Astrocyte of the cerebellum (primary cell): ENCODE measurements at places on chromosomes 13 and 19.

- no peak for DNase-seq
Measured at GRCh38 chr13:74695021-74695800, 561.0 kb upstream of the KLF12 start.

DNA sequence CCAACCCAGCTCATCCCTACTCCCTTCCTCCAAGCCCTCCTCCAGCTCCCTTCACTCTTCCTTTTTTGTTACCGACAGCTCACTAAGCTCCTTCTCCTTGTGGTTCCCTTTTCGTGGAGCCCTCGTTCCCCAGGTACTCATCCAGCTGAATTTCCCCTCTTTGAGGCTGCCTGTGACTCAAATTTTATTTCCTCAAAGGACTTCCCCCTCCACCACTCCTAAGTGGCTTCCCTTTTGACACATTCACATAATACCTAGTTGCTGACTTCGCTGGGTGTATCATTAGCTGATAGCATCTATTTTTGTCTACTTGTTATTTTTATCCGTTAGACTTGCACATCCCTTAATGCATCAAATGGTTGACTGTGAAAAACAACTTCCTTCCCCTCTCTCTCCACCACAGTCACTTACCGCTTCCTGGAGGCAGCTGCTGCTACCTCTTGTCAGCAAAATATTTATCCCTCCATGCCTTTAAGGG is 14.5 kb downstream of the FFAR2 start:
- no peak for DNase-seq

GRCh38 chr19:1675633-1676350 is 23.4 kb upstream of the TCF3 start:
- DNase-seq, result no peak

DNA sequence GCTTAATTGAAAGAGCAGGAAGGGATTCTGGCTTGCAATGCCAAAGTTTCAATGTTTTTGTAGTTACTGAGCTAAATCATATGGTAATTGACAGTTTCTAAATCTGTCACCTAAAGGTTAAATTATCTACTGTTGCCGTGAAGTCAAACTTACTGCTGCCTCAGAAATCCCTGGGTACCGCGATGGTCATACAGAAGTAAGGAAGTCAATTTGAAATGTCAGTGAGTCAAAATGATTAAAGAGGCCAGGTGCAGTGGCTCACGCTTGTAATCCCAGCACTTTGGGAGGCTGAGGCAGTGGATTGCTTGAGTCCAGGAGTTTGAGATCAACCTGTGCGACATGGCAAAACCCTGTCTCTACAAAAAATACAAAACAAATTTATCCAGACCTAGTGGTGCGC is 48.8 kb upstream of the TPM4 start:
- DNase-seq, result no peak

- peak; percentile 97 for DNase-seq
Measured at GRCh38 chr19:57803594-57804325, 11.0 kb downstream of the ZNF552 start.

GRCh38 chr19:23541991-23542390 is 145.0 kb downstream of the ZNF675 start:
- DNase-seq, result no peak

DNA sequence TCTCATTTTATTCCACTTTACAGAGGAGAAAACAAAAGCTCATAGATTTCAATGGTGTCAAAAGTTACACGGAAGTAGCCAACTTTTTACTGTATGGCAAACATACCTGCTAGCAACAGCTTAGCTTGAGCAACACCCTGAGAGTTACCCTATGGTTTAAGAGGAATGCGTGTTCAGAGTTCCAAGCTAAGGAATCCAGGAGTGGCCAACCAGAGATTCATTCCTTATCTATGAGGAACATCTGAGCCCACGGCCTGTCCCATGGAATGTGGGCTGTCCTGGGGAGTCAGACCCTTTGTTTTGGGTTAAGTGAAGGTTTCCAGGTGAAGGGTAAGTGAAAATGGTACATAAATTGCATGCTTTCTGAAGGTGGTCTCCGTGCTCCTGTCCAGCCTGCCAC is 67.5 kb downstream of the STARD13 start:
- DNase-seq, result no peak

- DNase-seq, result no peak
Measured at GRCh38 chr13:34842466-34842865, 99.6 kb upstream of the NBEA start.

GRCh38 chr13:35225582-35225981 is 250.9 kb downstream of the MAB21L1 start:
- no peak for DNase-seq

DNA sequence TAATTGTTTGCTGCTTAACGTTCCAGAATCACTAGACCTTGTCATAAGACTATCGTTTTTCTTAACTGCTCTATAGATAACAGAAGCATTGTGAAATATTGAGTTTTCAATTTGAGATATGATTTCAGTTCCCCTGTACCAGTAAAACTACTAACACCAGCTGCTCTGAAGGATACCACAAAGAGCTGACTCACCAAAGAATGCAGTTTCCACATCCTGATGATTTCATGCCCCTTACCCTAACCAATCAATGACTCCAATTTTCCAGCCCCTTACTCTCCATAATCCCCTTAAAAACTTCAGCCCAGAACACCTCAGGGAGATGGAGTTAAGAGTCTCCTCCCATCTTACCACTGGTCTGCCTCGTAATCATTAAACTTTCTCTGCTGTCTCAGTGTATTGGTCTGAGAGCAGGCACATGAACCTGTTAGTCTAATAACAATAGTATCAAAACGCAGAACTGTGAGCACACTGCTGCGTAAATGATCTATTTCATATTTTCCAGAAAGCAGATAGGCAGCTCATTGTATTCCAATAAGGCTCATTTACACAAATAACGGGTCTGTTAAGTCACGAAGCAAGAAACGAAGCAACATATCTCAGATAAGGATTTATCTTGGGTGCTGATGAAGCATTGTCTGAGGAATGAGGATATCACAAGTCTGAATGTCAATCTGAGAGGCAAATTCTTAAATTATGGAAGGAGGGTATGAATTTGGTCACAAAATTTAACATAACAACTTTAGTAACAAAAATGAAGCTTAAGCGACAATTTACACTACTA is 14.1 kb upstream of the CCNA1 start:
- peak; percentile 46 for DNase-seq

DNA sequence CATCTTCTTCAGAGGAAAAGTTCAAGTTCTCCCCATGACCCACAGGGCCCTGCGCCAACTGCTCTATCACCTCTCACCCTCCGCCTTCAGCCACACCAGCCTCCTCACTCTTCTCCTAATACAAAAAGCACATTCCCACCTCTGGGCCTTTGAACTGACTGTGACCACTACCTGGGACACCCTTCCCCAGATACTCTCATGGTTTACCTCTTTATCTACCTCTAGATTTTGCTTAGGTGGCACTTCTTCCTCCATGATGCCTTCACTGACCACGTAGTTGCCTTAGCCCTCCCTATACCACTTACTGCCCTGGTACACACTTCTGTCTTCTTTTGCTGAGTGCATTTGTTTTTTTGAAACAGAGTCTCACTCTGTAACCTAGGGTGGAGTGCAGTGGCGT is 3.9 kb upstream of the SYCE2 start:
- no peak for DNase-seq

GRCh38 chr19:2495651-2496316 is 19.9 kb downstream of the GADD45B start:
- DNase-seq, result no peak

DNA sequence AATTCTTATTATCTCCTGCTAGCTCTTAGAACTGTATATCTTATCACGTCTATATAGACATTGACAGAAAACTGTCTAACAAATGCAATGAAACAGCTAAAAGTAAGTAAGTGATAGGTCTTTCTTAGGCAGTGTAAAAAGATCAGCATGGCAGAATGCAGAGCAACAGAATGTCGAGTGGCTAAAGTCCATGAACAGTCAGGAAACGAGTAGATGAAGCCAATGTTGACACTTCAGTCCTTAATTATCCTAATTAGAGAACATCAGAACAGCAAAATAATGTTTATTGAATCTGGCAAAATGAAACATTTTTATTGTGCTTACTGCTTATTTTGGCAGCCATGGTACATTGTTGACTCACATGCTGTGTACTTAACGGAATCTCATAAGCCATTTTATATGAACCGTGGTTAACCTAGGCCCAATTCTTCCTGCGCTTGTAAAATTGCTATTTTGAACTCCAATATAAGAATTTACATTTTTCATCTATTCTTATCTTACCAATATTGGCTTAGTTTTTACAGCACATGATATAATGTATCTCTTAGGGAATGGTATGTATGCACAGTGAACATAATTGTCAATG is 748.1 kb downstream of the DACH1 start:
- no peak for DNase-seq

- no peak for DNase-seq
Measured at GRCh38 chr13:100323937-100324336, 235.0 kb downstream of the PCCA start.

DNA sequence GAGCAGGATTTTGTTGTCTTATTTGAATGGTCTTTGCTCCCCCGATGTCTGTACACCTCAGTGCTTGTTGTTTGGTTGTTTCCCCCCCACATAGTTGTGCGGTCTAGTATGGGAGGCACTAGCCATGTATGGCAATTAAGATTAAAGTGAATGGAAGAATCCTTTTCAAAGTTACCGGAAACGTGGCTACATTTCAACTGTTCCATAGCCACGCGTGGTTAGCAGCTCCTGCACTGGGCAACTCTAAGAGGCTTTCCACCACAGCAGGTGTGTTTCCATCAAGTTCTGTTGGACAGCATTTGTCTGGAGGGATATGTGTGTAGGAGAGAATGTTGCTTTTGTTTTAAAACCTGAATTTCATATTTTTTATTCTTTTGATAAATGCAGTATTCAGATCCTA is 247.3 kb downstream of the GGACT start:
- no peak for DNase-seq

- no peak for DNase-seq
Measured at GRCh38 chr19:4662020-4662695, 8.0 kb downstream of the MYDGF start.

GRCh38 chr13:61084988-61085387 is 330.7 kb downstream of the PCDH20 start:
- DNase-seq, result peak; percentile 38

GRCh38 chr19:517721-518597 is 10.7 kb downstream of the TPGS1 start:
- no peak for DNase-seq

DNA sequence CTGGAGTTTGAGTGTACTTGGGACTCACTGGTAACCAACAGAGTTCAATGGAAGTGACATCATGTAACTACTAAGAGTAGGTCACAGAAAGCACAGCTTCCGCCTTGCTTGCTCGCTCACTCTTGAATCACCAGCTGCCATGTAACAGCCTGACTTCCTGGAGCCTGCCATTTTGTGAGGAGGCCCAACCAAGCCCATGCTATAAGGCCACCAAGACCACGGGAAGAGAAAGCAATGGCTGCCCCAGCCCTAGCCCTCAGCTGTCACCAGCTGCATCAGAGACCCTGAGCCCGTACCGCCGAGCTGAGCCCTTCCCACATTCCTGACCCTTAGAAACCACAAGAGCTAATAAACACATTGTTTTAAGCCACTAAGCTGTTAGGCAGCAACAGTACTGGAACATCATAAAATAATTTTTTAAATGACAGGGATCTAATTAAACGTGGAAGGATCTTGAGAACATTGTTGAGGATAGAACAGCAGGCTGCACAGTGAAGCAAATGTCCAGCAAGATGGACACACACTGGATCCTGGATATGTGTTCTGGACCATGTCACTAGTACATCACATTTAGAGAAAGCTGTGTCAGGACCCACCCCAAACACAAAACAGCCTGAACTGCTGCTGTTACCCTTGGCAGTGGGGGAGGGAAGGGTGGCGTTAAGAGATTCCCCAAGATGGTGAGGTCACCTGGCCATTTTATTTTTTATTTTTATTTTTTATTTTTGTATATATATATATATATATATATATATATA is 21.7 kb upstream of the LDLR start:
- no peak for DNase-seq

- no peak for DNase-seq
Measured at GRCh38 chr13:51618626-51619025, 34.4 kb downstream of the WDFY2 start.

- no peak for DNase-seq
Measured at GRCh38 chr13:31967155-31967554, 64.4 kb upstream of the FRY start.

GRCh38 chr13:46313432-46314257 is 73.4 kb downstream of the RUBCNL start:
- no peak for DNase-seq

DNA sequence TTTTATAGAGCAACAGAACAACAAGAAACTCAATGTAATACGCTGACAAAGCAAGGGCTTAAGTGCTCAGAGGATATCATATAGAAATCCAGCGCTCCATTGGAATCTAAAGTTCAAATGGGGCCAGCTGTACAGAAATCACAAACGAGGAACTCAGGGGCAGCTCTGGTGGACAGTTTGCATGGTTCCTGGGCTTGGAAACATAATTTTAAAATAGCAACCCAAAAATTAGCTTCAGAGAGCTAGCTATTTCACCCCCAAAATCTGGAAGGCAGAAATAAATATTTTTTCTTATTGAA is 19.2 kb upstream of the LATS2 start:
- DNase-seq, result no peak

- no peak for DNase-seq
Measured at GRCh38 chr13:48194379-48194754, 38.6 kb upstream of the ITM2B start.

DNA sequence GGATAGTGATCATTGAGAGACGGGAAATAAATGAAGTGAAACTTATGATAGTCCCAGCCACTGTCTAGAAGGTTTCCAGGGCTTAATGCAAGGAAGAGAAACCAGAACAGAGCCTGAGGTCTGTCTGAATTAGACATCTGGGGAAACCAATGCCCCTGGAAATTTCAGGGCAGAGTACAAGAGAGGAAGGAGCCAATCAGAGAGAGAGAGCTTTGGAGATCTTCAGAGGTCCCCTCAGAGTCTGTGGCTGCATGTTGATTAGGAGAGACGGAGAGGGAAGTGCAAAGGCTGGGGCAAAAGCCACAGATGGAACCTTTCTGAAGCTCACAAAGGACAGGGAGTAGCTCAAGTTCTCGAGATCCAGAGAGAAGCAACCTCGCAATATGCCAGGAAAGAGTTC is 378.0 kb downstream of the DNAJC15 start:
- no peak for DNase-seq

- no peak for DNase-seq
Measured at GRCh38 chr19:39084732-39085080, 538 bp downstream of the ACP7 start.

- DNase-seq, result no peak
Measured at GRCh38 chr13:33069365-33069764, 53.1 kb downstream of the KL start.

- DNase-seq, result no peak
Measured at GRCh38 chr13:101331731-101332130, 84.6 kb downstream of the NALCN start.

- no peak for DNase-seq
Measured at GRCh38 chr19:55901369-55902079, 30.6 kb downstream of the NLRP13 start.

DNA sequence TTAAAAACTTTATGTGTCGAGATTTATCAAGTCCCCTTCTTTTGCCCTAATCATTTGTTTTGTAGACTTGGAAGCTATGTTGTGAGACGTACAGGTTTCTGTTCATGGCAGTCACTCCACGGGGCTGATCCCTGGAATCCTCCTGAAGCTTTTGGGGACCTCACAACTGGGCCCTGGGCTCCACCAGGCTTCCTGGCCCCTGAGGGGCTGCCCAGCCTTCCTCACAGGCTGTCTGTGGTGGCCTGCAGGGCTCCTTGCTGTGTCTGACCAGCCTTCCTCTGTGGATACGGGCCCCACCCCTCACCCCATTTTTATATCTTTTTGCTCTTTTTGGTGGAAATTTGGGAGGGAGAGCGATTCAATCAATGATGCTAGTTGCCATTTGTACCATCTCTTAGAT is 38.1 kb downstream of the CHST8 start:
- DNase-seq, result no peak

- DNase-seq, result no peak
Measured at GRCh38 chr13:66996503-66996902, 233.6 kb downstream of the PCDH9 start.
